Sigmoid colon (tissue), 7 donors: ENCODE measurements at places on chromosomes 13 and 19. TPM values are rescaled to one million over a fixed set of nuclear protein-coding genes. Genes with fewer than 3 reads are reported as not detected.

GRCh38 chr13:99923877-99924582 lies 47.5 kb downstream of the ZIC5 start:
- DNase-seq, result no peak

DNA sequence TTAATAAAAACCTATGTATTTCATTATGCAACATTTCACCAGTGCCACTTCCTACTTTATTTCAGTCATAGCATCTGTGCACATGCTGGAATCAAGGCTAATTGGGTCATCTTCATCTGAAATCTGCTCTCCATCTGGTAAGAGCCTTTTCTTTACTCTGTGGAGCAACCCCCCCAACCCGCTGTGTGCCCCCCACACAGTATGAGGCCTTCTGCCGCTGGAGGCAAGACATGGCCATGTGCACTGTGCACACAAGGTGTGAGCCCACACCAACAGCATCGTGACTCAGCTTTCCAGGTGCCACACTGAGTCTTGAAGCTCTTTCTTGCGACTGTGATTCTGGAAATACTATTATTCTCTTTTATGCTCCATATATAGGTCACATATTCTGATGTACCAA lies 471.0 kb downstream of the TBC1D4 start:
- no peak for DNase-seq

Gene CA11
- 13.2 TPM for polyA plus RNA-seq

DNA sequence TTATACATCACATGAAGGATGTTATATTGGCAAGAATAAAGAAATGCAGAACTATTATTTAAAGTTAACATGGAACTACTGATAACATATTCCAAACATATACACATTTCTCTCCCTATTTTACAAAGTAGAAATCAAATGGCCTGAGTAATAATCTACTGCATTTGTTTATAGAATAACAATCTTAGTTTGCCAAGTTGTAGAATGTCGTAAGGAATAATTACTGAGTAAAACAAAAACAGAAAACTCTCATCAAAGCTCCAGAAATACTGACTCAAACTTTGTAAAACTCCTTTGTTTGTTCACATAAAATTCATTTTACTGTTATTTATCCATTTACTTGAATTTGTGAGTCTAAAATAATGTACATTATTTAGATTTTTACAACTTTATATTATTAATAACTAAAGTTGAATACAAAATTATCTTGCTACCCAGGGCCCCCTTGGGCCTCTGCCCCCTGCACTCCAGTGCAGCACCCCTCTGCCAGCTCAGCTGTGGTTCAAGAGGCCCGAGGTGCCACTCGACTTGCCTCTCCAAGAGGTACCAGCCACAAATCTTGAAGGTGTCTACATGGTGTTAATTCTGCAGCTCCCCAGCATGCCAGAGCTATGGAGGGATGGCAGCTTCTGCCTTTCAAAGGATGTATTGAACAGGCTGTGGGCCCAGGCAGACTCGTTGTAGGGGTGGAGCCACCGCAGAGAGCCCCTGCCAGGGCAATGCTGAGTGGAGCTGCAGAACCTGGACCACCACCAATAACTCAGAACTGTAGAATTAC lies 2819.7 kb downstream of the PCDH9 start:
- DNase-seq, result no peak

Gene ZNF480
- polyA plus RNA-seq, result 4.2 TPM

DNA sequence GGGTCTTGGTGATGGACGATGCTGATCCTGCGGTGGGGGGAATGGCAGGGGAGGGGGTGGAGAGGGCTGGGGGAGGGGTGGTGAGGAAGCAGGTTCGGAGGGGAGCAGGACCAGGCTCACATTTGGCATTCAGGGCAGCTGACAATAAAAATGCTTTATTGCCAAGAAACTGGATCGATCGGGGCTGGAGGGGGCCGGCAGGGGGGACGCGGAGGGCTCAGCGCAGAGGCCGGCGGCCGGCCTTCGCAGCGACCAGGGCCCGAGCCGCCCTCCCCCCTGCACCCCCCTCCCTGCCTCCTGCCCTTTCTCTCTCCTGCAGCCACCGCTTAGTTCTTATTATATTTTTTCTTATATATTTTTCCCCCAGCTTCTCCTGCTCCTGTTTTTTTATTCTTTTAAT lies 18.1 kb upstream of the POU2F2 start:
- DNase-seq, result no peak

DNA sequence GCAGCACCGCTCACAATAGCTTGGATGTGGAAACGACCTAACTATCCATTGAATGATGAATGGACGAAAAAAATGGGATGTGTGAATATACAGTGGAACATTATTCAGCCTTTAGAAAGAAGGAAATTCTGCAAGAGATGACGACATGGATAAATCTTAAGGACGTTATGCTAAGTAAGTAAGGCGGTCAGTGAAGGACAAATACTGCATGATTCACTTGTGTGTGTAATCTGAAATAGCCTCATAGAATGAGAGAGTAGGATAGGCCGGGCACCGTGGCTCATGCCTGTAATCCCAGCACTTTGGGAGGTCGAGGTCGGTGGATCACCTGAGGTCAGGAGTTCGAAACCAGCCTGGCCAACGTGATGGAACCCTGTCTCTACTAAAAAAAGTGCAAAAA lies 25.4 kb upstream of the ZNF766 start:
- DNase-seq, result no peak

DNA sequence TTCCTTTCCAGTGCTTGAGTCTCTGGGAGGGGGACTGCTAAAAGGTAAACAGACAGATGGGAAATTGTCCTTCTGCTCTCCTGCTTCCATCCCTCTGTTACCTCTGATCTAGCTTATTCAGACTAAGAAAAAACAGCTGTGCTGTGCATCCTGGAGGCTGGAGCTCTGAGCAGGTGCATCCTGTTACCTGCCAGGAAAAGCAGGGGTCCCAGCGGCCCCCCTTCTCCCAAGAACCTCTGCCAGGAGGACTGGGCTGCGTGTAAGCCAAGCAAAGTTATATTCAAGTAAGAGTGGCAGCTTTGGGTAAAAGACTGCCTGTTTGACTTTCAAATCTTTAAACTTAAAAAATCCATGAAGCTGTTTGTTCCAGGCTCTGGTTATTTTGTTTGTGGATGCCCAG lies 75.1 kb downstream of the C13orf42 start:
- DNase-seq, result no peak

- no peak for DNase-seq
Observed at GRCh38 chr13:99617474-99618255, 116.4 kb downstream of the TM9SF2 start.
